ENCODE measurements at places on chromosomes 1 and 21.

GRCh38 chr1:180775801-180776200 lies 136.9 kb upstream of the KIAA1614 start:
- no peak for DNase-seq

DNA sequence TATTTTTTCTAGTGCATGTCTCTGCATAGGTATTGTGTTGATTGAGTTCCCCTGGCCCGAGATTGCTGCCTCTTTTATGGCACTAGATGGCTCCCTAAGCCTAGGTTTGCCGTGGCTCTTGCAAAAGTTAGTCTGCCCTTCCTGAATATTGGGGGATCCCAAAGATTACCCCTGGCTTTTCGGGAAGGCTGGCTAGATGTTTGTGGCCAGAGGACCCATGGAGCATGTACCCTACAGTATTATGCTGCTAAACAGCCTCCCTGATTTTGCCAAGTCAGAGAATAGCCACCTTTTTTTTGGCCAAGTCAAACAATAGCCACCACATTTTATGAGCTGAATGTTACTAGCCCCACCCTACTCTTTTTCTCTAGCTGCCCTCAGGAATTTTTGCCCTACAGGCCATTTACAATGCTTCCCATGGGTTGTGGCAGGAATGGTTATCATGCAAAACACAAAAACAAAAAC lies 343.2 kb downstream of the OLFM3 start:
- DNase-seq: no peak

- no peak for DNase-seq
These were observed 28.2 kb downstream of the STPG1 start for GRCh38 chr1:24385160-24385940.

DNA sequence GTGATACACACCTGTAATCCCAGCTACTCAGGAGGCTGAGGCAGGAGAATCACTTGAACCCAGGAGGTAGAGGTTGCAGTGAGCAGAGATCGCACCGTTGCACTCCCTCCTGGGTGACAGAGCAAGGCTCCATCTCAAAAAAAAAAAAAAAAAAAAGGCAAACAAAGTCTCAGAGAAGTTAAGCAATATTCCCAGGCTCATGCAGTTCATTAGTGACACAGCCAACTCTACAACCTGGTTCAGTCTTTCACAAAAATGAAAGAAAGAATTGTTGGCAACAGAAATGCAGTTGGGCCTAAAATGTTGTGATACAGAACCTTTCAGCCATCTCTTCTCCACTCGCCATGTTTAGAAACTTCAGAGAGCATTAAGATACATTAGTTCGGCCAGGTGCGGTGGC lies 242.1 kb downstream of the LTN1 start:
- DNase-seq: no peak

- no peak for DNase-seq
These were observed 33.6 kb downstream of the TYW3 start for GRCh38 chr1:74766579-74766978.

DNA sequence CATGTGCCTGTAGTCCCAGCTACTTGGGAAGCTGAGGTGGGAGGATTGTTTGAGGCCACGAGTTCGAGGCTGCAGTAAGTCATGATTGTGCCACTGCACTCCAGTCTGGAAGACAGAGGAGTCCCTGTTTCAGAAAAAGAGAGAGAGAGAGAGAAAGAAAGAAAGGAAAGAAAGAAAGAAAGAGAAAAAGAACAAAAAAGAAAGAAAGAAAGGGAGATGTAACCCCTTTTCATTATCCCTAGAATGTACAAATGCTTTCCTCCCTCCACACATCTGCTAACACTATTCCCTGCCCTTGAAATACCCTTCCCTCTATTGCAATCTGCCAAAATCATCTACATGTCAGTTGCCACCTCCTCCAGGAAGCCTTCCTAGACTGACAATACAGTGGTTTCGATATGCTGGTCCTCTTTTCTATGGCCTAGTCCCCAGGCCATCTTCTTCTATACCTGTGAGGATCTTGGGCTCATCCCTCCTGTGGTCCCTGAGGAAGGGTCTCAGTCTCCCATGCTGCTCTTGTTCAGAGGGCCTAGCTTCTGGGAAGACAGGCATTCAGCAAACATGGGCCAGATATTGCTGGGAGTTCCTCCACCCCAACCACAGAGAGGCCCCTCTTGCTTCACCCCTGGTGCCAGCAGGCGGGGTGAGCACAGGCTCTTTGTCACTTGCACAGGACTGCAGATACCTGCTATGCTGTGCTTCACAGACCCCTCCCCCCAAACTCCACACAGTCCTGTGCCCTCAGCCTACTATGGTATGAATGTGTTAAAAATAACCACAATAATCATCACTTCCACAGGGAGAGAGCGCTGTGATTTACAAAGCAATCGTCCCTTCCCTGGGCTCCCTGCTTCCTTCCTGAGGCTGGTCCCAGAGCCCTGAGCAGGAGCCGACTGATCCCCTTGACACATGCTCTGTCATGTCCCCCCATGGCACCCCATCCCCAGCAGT lies 14.1 kb downstream of the ADGRB2 start:
- DNase-seq: no peak

- DNase-seq: no peak
These were observed 364.7 kb downstream of the LMX1A start for GRCh38 chr1:164991763-164992314.

GRCh38 chr1:153277852-153278251 lies 18.4 kb downstream of the LORICRIN start:
- no peak for DNase-seq

GRCh38 chr1:230334447-230334837 lies 91.7 kb downstream of the PGBD5 start:
- no peak for DNase-seq

GRCh38 chr1:188715566-188715965 lies 1762.1 kb downstream of the BRINP3 start:
- DNase-seq: no peak

- no peak for DNase-seq
These were observed 2.7 kb downstream of the CSRP1 start for GRCh38 chr1:201504179-201504631.

DNA sequence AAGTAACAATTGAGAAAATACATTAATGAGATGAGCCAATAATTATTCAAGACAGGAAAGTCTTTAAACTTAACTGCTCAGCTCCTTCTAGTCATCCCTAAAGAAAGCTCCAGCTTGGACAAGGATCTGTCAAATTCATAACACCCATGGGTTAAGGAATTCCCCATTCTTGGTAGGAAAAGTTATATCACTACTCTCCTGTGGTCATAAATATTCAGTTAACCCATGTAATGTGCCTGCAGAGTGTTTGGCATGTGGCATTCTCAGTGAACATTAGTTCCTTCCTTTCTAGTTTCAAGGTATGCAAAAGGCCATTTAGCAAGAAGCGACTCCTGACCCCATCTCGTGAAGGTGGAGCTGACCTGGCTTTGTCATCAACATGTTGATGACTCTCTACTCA lies 76.7 kb upstream of the VCAM1 start:
- DNase-seq: no peak

- no peak for DNase-seq
These were observed 686 bp downstream of the KMO start for GRCh38 chr1:241532864-241533263.

- no peak for DNase-seq
These were observed 14.0 kb upstream of the UMODL1 start for GRCh38 chr21:42056996-42057689.

GRCh38 chr1:205144751-205145150 lies 23.0 kb upstream of the RBBP5 start:
- DNase-seq: peak; percentile 84

GRCh38 chr1:32104127-32104526 lies 3.7 kb upstream of the KPNA6 start:
- DNase-seq: no peak

DNA sequence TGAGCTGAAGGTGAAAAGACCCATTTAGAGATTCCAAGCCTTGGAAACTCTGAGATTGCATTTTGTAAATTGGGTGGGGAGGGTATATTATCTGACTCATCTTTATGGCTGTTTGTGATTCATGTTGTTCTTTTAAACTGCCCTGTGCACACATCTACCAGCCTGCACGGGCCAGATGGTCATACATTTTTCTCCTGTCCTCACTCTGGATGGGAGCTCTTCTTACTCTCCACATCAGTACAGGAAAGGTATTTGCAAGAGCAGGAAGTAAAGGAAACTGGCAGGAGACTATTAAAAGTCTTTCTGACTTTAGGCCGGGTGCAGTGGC lies 14.3 kb upstream of the NMNAT2 start:
- DNase-seq: no peak

DNA sequence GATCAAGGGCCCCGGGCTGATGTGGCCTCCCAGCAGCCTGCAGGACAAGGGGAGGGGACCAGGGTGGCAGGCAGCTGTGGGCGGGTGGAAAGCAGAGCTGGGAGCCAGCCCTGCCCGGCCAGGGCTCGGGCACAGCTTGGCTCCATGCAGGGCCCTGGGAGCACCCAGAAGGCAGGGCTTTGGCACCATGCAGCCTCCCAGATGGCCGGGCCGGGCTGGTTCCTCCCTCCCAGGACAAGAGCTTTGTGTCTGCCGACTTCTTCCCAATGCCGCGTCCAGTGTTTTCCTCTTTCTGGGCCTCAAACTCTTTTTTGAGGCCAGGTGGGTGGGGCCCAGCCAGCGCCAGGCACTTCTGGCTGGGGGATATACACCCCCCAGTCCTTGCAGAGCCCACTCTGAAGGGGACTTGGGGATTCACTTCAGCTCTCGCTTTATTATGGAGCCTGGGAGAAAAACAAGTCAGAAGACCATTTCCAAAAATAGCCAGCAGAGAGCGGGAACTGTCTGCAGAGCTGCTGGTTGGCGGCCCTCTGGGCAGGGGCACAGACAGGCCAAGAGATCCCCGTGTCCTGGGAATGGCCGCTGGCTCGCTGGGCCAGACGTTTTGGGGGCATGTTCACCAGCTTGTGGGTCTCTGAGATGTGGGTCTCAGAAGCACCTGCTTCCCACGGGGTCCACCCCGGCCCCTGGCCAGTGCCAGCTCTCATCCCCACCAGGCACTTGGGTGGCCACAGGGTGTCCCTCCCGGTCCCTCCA lies 103.8 kb upstream of the ARHGEF16 start:
- peak; percentile 70 for DNase-seq

DNA sequence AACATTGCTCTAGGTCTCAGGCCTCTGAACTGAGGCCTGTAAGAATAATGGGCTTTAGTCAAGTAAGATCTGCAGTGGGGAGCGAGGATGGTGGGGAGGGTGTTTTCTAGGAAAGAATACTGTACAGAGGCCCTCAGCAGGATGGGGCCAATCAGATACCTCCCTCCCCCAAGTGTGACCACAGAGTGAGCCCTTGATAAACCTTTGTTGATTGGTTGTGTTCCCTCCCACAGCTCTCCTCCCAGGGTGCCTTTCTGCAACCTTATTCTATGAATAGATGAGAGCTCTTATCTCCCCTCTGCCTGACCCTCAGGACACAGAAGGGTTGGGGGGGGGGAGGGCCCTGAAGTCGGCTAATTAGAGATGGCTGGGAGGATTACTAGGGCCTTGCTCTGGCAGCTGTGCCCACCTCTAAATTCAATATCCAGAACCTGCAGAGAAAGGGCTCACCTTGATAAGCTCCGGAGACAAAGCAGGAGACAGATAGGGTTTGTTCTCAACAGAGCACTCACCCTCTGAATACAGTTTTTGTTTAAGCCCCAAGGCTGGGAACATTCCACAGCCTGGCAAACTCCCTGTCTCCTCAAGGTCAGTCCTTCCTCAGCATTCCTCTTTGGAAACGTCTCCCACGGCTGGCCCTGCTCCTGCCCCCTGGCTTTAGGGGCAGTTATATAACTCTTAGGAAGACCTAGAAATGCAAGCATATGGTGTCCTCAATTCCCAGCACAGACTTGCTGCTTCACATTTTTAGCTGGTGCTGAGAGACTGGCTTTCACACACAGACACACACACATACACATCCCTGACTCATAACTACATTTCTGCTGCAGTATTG lies 42.9 kb downstream of the ATP1A1 start:
- DNase-seq: no peak

DNA sequence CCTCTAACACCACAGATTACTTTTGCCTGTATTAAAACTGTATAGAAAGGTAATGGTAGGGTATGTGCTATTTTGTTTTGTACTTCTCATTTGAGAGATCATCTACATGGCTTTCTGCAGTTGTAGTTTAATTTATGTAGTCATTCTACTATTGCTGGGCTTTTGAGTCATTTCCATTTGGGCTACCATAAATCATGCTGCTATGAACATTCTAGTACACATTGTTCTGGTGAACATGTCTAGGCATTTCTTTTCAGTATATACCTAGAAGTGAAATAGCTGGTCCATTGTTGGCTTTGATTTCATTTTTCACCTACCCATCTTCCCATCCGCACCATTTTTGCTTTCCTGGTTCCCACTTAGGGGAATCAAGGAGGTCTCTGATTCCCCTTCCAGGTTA lies 18.7 kb downstream of the EDN2 start:
- no peak for DNase-seq

GRCh38 chr1:26358411-26359384 lies 4.8 kb upstream of the CRYBG2 start:
- no peak for DNase-seq

DNA sequence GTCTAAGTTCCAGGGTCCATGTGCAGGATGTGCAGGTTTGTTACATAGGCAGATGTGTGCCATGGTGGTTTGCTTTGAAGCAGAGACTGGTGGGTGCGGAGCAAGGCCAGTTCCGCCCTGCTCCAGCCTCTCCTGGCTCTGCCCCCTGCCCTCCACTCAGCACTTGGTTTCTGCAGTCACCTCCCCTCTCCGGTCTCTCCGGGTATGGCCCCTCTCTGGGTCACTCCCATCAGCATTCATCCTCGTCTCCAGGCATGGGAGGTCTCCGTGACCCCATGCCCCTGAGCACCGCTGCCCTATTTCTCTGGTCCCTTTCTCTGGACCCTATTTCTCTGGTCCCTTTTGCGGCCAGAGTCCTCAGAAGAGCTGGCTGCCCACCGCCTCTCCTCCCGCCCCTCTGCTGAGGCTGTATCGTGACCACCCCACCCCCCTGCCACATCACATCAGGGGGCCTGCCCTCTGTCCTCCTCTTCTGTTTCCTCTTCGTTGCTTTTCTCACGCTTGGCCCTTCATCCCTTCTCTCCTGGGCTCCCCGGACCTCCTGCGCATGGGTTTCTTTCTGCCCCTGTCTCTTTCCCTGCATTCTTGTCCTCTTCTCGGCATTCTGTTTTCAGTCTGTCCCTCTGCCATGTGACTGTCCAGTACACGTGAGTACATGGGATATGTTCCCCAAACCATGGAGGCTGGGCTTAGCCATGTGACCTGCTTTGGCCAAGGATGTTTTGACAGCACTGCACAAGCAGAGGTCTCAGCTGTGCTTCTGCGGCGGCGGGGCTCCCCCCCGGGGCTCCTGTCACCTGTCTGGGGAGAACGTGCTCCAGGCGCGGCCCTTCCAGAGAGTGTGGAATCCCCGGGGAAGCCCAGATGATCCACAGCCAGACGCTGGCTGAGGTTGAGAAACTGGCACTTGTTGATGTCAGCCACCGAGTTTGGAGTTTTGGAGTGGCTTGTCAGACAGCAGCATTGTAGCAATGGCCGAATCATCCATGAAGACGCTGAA lies 54.4 kb upstream of the C1orf174 start:
- DNase-seq: no peak

- peak; percentile 46 for DNase-seq
These were observed 27.2 kb downstream of the MRPL37 start for GRCh38 chr1:54227091-54227602.

- no peak for DNase-seq
These were observed 24.7 kb upstream of the SLC44A3 start for GRCh38 chr1:94795434-94795833.

- DNase-seq: no peak
These were observed 41.6 kb downstream of the ABCA4 start for GRCh38 chr1:94079080-94079940.

Measured in umbilical cord (tissue), 2 donors.